DMS79 treated with DMSO at 0.1 percent for 48 hours (cell line): ENCODE measurements at places on chromosomes 1 and 21.

- no peak for DNase-seq
Measured at GRCh38 chr1:230784163-230784562, 37.0 kb downstream of the CAPN9 start.

DNA sequence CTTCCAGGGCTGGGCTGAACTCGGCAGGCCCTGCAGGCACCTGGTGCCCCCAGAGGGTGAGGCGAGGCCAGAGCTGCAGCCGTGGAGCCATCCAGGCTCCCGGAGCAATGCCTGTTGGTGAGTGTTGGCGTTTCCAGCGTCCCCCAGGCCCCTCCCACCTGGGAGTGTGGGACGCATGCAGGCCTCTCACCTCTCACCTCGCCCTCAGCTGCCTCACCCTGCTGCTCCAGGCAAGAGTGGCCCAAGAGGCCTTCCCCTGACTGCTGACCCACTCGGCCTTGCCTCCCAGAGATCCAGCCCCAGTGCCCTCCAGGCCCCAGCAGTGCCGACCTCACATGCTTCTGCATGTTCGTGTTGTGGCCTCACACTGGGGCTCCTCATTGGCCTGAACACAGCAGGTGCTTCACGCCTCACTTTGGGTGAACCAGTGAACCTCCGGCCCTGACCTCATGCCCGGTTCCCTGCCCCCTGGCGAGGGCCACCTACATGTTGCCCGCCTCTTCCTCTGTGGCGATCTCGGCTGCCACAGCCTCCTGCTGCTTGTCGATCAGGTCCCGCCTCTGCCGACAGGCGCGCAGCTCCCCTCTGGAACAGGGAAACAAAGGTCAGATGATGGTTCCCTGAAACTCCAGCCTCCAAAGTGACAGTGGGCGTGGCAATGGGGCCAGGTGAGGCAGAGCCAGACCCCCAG lies 17.0 kb downstream of the CFAP74 start:
- DNase-seq = no peak

DNA sequence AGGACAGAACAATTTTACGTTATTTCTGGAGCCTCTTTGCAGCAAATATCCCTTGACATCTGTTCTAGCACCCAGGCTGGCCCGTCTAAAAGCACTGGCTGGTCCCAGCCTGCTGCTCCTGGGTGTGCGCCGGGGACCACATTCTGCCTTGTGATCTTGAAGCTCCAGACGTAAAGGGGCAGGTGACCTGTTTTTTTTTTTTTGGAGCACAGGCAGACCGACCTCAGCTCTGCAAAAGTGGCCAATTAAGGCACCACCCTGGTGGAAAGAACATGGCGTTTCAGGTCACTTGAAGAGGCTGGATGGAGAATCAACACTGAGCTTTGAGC lies 13.8 kb upstream of the CAMTA1 start:
- peak; percentile 73 for DNase-seq

DNA sequence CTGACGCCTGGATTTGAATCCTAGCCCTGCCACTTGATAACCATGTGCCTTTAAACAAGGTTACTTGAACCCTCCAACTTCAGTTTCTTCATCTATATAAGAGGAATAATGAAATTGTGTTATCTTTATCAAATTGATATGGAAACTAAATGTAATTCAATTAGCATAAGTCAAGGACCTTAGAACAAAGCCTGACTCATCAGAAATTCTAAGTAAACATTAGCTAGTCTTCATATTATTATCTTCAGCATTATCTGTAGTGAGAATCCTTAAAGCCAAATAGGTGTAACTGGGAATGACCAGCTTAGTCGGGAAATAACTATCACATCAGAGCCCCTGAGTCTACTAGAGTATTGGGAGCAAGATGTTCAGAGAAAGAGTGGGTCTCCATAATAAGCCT lies 6.6 kb downstream of the SELL start:
- no peak for DNase-seq

DNA sequence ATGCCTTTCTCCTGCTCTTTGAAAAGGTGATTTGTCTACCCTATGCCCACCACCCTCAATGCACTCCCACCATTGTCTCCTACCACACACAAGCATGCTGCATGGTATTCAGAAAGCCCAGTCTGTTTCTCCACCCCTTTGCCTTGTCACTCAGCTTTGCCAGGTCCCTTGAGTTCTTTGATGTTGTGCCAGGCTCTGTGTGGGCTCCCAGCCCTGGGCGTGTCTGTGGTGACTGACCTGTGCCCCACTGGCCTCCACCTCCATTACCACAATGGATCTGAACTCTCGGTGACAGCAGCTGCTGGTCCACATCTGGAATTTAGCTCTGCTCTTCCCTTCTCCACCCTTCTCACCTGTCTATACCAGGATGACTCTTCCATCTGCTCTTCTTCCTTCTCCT lies 34.9 kb downstream of the ATP2B4 start:
- no peak for DNase-seq

GRCh38 chr1:68347415-68347814 lies 102.3 kb downstream of the RPE65 start:
- DNase-seq = no peak

GRCh38 chr1:184768467-184768866 lies 13.8 kb upstream of the EDEM3 start:
- no peak for DNase-seq

- peak; percentile 94 for DNase-seq
Measured at GRCh38 chr1:111948209-111949171, 41.0 kb downstream of the KCND3 start.
